Stimulated activated CD8-positive, alpha-beta memory T cell treated with anti-CD3 and anti-CD28 coated beads, Interleukin-12 subunit alpha, Interleukin-12 subunit beta, amount 100 ng/mL, for 4 hours (primary cell): ENCODE measurements at places on chromosomes 13 and 19.
A peak's percentile ranks its signal among the peaks of the same experiment; 100 is the strongest.

DNA sequence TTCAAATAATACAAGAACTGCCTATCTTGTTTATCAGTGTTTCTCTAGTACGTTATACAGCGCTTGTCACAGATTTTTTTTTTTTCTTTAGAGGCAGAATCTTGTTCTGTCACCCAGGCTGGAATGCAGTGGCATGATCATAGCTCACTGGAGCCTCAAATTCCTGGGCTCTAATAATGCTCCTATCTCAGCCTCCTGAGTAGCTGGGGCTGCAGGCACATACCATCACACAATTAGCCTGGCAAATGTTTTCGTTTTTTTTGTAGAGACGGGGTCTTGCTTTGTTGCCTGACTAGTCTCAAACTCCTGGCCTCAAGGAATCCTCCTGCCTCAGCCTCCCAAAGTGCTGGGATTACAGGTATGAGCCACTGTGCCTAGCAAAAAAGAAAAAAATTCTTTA, 66.0 kb upstream of the FREM2 start:
- DNase-seq: no peak

DNA sequence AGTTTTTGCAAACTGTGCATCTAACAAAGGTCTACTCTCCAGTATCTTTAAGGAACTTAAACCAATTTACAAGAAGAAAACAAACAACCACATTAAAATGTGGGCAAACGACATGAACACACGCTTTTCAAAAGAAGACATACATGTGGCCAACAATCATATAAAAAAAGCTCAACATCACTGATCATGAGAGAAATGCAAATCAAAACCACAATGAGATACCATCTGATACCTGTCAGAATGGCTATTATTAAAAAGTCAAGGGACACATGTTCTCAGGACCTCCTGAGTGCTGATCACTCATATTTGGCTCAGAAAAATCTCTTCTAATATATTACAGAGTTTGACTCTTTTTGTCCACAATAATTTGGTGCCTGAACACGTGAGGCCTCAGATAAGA, 14.2 kb upstream of the LILRB1 start:
- DNase-seq: no peak

DNA sequence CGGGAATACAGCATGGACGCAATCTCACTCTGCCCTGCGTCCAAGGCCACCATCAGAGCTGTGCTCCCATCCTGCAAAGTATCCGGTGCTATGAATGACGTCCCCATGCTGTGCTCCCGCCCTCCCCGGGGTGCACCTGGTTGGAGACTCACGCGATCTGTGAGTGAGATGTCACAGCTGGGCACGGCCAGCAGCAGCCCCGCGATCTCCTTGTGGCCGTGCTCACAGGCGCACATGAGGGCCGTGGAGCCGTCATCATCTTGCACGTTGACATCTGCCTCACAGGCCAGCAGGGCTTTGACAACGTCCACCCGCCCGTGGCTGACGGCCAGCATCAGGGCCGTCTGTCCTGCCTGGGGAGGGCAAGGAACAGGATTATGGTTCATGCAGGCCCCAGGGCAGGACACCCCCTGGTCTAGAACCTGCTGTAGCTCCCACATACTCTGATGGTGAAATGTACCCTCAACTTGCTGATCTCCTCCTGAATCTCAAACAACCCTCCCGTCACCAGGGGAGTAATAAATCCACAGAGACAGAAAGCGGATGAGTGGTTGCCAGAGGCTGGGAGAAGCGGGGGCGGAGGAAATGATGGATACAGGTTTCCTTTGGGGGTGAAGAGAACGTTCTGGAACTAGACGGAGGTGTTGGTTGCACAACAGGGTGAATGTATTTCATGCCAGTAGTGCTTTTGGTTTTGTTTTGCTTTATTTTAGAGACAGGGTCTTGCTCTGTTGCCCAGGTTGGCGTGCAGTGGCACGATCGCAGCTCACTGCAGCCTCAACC, 14.5 kb upstream of the SPC24 start:
- DNase-seq: no peak

GRCh38 chr19:14516048-14516534, 2.1 kb downstream of the DNAJB1 start:
- DNase-seq: no peak

DNA sequence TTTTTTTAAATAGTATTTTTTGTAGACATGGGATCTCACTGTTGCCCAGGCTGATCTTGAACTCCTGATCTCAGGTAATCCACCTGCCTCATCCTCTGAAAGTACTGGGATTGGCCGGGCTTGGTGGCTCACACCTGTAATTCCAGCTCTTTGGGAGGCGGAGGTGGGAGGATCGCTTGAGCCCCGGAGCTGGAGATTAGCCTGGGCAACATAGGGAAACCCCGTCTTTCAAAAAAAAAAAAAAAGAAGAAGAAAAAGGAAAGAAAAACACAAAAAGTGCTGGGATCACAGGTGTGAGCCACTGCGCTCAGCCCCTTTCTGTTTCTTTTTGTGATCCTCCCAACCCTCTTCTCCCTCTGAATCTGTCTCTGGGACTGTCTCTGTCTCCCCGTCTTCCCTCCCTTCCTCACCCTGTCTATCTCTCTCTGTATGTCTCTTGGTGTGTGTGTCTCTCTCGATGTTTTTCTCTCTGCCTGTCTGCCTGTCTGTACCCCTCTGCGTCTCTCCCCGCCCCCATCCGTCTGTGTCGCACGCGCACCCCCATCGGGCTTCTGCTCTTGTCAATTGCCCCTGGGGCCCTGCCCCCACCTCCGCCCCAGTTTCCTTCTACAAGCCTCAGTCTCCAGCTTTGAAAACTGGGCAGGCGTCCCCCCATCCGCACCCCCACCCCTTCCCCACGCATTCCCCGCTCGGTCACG, 540 bp upstream of the ZFP36 start:
- peak; percentile 80 for DNase-seq

GRCh38 chr13:79405501-79405830, 589 bp downstream of the RBM26 start:
- peak; percentile 47 for DNase-seq

- DNase-seq: no peak
These were observed 17.9 kb upstream of the CACTIN start for GRCh38 chr19:3644351-3645066.

GRCh38 chr13:93951951-93952350, 527.5 kb downstream of the DCT start:
- DNase-seq: no peak

DNA sequence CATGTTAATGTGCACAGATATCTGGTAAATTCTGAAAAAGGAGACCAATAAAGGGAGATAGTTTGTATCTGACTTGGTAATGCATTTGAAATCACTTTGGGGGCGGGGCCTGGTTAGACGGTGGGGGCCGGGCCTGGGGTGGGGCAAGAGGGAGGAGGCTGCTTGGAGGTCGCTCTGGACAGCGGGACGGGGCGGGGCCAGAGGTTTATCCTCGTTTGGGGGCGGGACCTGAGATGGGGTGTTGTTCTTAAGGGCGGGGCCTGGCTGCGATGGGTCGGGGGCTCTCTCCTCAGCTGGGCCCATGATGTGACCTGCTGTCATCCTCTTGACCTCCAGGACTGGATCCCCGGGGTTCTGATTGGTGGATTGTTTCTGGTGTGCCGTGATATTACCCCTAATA, 4.9 kb upstream of the ZNF808 start:
- DNase-seq: no peak

GRCh38 chr13:73967397-73968165, 166.6 kb downstream of the KLF12 start:
- no peak for DNase-seq

- no peak for DNase-seq
These were observed 709.3 kb upstream of the KLHL1 start for GRCh38 chr13:70817576-70817975.

DNA sequence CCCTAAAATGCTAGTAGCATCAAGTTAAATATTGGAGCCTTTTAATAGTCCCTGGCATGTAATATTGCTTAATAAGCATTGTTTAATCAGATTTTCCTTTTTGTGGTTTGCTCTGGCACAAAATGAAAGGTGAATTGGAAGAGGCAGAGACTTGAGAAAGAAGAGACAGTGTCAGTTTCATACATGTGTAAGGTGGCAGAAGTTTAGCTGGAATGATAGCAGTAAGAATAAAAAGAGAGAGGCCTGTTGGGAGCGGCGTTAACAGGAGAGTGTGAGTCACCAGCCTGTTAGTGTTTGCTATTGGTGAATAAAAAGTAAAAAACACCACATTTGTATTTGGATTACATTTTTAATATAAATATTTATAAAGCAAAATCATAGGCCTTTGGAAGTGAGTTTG, 145.3 kb downstream of the PDS5B start:
- no peak for DNase-seq

GRCh38 chr19:20051841-20052768, 12.8 kb upstream of the ZNF682 start:
- DNase-seq: peak; percentile 37

DNA sequence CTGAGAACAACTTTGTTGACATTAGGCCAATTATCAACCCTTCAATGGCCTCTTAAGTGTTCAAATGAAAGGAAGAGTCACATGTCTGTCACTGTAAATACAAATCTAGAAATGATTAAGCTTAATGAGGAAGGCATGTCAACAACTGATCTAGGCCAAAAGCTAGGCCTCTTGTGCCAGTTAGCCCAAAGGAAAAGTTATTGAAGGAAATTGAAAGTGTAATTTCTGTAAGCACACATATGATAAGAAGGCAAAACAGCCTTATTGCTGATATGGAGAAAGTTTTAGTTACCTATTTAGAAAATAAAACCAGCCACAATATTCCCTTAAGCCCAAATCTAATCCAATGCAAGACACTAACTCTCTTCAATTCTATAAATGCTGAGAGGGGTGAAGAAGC, 604.7 kb downstream of the SLITRK6 start:
- no peak for DNase-seq

GRCh38 chr13:40666933-40667621, 636 bp upstream of the FOXO1 start:
- DNase-seq: no peak

GRCh38 chr13:73063166-73063565, 4.4 kb downstream of the KLF5 start:
- no peak for DNase-seq

GRCh38 chr13:40790154-40790616, 774 bp downstream of the SLC25A15 start:
- DNase-seq: no peak

DNA sequence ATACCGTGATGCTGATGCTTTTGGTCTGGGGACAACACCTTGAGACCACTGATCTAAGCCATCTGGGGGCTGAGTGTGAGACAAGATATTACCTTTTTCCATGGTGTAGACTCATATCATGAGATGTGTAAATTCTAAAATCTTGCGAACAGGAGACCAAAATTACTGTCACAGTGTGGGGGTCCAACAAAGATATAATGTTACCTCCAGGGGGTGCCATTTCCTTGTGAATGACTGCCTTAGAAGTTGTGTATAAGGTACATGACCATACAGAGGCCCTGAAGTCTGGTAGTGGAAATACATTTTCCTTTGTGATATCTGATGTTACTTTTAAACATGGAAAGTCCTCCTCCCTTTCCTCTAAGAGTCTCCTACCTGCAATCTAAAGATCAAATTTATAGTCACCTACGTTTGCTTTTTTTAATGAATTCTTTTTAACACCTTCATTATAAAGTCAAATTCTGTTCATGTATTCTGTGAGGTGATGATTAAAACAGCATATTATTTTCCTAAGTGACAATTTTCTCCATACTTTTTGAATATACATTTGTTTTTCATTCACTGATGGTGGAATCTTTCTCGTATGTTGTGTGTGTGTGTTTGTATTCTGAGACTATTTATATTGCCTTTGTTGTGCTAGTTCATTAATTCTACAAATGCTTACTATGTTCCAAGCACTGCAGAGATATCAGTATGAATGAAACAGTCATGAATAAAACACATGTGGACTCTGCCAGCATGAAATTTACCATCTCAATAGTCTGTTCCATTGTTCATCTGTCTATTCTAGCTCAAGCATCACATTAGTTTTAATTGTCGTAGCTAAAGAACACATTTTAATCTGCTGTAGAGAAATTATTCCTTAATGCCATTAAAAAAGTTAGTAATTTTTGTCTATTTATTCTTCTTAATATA, 113.7 kb downstream of the RFC3 start:
- no peak for DNase-seq

- no peak for DNase-seq
These were observed 7.4 kb downstream of the TGDS start for GRCh38 chr13:94588541-94588940.

- no peak for DNase-seq
These were observed 15.2 kb downstream of the PHLDB3 start for GRCh38 chr19:43489310-43489709.

DNA sequence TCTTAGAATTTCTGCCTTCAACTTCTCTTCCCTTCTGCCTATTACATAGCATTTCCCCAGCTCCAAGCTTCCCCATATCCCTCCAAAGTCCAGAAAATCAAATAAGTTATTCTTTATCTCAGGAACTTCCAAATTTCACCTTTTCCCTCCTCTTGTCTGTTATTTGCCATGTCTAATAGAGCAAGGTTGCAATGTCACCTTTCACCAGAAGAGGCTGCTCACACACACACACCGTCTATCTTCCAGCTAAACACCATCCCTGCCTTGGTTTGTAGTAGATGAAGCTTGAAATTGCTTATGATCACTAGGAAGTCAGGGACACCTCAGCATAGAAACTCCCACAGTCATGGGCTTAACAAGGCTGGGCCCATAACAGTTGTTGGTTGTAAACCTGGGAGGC, 48.4 kb downstream of the ZNRF4 start:
- DNase-seq: no peak

- DNase-seq: no peak
These were observed 32.4 kb downstream of the RASA3 start for GRCh38 chr13:114099918-114100445.

- no peak for DNase-seq
These were observed 17.5 kb downstream of the MAU2 start for GRCh38 chr19:19338082-19338481.

GRCh38 chr13:21033212-21033840, 28.1 kb downstream of the LATS2 start:
- DNase-seq: no peak

DNA sequence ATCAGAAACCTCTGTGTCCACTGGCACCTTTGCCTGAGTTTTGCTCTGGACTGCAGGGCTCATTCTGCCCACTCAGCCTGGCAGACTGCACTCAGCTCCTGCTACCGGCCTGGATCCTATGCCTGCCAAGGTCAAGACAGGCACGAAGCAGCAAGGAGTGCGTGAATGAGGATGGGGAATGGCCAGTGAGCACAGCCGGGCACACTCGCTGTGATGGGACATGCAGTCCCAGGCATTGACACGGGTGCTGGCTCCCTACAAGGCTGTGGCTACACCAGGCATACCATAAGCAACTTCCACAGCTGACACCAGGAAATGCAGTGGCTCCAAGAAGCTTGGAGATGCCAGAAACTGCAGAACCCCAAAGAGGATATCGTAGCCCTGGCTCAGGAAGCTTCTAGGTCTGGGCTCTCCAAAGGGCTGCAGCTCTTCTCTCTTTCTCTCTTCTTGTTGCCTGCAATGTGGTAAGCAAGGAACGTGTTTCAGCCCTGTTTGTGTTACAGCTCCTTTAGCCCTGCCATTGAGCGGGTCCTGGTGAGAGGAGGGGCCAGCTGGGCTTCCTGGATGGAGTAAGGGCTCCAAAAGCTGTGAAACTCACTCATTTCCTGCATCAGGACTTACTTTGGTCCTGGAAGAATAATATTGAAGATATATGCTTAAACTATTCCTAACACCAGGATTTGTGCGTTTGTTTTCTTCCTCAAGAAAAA, 832.6 kb upstream of the SLITRK5 start:
- DNase-seq: no peak
